ENCODE measurements at places on chromosomes 3 and 15.

- peak; percentile 91 for DNase-seq
Observed at GRCh38 chr3:179322286-179323196, at the start of gene ZNF639. TSS of gene ZNF639 (plus strand) at chr3:179323031. CDS start at chr3:179328294, 5,263 bp downstream.

GRCh38 chr15:48121849-48122248, 1.1 kb downstream of the SLC24A5 start:
- no peak for DNase-seq

GRCh38 chr3:118742760-118743159, 291.9 kb downstream of the IGSF11 start:
- no peak for DNase-seq

DNA sequence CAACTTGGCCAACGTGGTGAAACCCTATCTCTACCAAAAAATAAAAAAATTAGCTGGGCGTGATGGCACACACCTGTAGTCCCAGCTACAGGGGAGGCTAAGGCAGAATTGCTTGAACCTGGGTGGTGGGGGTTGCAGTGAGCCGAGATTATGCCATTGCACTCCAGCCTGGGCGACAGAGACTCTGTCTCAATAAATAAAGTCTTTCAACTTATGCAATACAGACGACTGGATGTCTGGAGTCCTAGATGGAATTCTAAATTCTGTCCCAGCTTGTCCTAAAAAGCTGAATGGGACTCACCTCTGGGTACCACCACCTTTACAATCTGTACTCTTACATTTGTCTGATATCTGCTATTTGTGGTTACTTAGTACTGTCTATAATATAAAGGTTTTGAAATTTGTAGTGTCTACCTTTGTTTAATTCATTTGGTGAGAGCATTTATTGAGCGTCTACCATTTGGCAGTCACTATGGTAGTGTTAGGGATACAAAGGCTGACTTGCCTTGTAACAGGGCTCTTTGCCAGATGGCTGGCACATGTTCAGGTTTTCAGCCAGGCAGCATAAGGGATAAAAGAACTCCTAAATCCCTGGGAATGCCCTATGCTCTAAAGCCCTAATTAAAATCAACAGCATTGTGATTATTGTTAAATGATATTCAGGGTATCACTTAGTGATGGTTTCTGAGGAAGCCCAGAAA, 7.2 kb upstream of the ZNF609 start:
- DNase-seq = peak; percentile 68

DNA sequence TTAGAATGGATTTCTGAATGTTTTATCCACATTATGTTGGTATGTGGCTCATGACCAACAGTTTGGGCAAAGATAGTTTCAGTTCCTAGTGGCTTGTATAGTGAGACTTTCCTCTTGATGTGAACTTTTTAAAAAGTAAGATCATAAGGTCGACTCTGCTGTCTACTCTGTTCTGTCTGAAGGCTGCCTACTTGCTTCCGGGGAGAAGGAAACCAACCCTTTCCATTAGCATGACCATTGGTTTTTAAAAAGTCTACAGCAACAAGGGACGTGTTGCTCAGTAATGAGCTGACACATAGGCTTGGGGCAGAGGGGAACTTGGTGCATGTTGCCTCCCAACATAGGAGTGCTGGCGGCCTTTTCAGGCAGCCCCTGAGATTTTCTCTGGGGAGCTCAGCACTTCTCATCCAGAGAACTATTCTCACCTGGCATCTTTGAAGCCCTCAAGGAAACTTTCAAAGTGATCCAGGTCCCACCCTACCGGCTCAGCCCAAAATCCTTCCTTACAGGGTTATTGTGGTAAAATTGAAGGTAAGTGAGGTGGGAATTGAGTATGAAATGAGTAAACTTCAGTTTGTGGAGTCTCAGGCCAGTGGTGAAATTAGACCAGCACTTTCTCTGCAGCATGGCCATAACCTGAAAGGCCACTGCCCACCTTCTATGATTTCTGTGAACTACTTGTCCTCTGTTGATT, 30.6 kb downstream of the PSMD6 start:
- DNase-seq = no peak

- peak; percentile 24 for DNase-seq
Observed at GRCh38 chr3:154132777-154133375, 11.7 kb downstream of the ARHGEF26 start.

DNA sequence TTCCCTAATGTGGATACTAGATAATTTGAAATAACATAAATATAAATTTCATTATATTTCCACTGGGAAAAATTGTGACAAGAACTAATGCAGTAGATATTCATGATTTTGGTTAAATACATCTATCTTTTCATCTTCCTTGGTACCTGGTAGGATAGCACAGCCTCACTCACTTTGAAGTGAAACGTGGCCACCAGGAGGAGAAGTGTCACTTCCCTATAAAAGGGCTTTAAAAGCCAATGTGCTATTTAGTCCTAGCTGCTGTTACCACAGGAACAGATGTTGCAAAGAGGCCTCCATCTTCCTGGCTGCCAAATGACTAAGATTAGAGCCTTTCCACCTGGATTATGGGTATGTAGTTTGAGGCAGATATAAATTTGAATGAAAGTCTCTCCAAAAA, 140.0 kb downstream of the PLOD2 start:
- no peak for DNase-seq

- no peak for DNase-seq
Observed at GRCh38 chr15:46543626-46544025, 908.8 kb downstream of the SQOR start.

DNA sequence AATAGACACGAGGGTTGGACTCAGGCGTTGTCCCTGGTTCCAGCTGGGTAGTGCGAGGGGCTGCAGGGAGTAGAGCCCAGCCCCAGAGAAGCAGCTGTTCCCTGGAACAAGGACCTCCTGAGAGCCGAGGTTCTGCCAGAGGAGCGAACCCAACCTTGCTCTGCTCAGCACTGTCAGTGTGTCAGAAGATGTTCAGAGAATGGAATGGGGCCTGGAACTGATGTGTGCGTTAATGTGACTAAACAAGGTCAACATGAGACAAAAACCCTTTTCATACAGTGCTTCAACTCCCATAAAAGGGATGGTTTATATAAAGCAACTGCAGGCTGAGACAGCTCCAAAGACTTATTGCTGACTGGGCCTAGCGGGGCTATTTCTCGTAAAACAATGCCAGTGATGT, 35.5 kb upstream of the HACD2 start:
- no peak for DNase-seq

- DNase-seq = peak; percentile 38
Observed at GRCh38 chr3:160921020-160921635, 165.1 kb downstream of the PPM1L start.

- no peak for DNase-seq
Observed at GRCh38 chr3:55505776-55506175, 18.7 kb upstream of the WNT5A start.

- DNase-seq = no peak
Observed at GRCh38 chr3:50303013-50303815, at the start of gene HYAL1. TSS of gene HYAL1 (minus strand) at chr3:50303574. CDS start at chr3:50302956, 618 bp downstream.

GRCh38 chr15:41096178-41096577, 19.9 kb downstream of the INO80 start:
- no peak for DNase-seq

DNA sequence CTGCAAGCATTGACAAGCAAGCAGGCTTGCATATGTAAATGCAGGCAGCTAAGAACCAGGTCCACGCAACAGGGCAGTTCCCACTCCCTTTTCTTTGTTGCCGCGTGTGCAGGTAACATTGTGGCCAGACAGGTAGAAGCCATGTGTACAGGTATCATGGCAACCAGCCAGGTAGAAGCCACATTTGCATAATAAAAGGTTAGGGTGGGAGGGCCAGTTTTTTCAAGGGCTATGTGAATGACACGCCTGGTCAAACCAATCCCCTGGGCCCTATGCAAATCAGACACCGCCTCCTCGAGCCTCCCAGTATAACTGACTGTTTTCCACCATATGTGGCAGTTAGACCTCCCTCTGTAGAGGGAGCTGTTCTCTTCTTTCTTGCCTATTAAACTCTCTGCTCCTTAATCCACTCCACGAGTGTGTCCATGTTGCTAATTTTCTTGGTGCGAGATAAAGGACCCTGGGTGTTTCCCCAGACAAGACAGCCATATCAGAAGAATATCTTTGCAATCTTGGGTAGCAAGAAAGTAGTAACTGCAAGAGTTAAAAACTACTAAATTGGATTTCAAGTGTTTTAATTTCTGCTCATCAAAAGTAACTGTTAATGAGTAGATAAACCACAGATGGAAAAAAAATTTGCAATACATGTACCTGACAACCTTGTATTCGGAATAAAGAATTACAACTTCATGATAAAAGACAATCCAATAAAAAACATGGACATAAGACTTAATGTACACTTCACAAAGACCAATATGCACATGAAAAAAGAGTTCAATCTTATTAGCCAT, 21.8 kb downstream of the PCOLCE2 start:
- DNase-seq = peak; percentile 93

GRCh38 chr3:23697416-23697815, 108.3 kb upstream of the UBE2E1 start:
- DNase-seq = no peak

- no peak for DNase-seq
Observed at GRCh38 chr15:98705070-98705469, 56.7 kb downstream of the IGF1R start.

GRCh38 chr15:23035964-23036566, 3.3 kb downstream of the TUBGCP5 start:
- DNase-seq = peak; percentile 45

- peak; percentile 89 for DNase-seq
Observed at GRCh38 chr3:194205675-194206133, 69.8 kb downstream of the HES1 start.

GRCh38 chr15:42444415-42445063, 46.4 kb downstream of the ZNF106 start:
- DNase-seq = no peak

- no peak for DNase-seq
Observed at GRCh38 chr15:35305946-35306345, 220.9 kb upstream of the NANOGP8 start.

- DNase-seq = no peak
Observed at GRCh38 chr3:166071831-166072230, 234.6 kb upstream of the BCHE start.

- DNase-seq = no peak
Observed at GRCh38 chr3:190266913-190267290, 55.3 kb downstream of the CLDN1 start.

DNA sequence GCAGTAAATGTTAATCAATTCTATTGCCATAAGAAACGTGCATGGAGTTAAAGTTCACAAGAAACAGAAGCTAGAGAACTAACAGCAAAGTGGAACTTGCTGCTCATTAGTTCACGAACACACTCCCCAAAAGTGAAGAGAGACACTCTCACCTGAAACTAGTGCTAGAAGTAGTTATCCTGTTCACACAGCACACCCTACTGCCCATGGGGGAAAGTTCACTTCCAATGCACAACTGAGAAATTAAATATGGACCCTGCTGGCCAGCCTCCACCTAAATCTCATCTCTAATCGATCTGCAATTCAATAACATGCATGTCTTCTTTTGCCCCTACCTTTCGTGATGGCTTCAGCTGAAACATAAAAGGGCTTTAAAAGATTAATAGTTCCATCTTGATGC, 39.4 kb upstream of the FRMD4B start:
- no peak for DNase-seq

GRCh38 chr3:44252332-44252959, 10.8 kb downstream of the TOPAZ1 start:
- DNase-seq = peak; percentile 4

DNA sequence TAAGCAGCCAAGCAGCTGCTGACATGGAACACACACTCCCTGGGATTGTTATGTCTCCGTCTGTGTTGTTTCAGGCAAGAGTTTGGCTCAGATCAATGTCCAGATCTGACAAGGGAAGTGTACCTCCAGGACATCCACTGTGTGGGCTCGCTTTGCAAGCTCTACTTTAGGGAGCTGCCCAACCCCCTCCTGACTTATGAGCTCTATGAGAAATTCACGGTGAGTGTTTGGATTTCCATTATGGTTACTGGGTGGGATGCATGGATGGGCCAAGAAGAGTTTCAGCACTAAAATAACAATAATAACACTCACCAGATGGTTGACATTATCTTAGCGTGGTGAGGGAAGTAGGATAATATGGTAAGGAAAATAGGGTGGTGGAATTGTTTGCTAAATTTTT, 74.1 kb downstream of the ARHGAP31 start:
- DNase-seq = no peak

- DNase-seq = no peak
Observed at GRCh38 chr3:78729946-78730345, 1037.9 kb downstream of the ROBO1 start.

DNA sequence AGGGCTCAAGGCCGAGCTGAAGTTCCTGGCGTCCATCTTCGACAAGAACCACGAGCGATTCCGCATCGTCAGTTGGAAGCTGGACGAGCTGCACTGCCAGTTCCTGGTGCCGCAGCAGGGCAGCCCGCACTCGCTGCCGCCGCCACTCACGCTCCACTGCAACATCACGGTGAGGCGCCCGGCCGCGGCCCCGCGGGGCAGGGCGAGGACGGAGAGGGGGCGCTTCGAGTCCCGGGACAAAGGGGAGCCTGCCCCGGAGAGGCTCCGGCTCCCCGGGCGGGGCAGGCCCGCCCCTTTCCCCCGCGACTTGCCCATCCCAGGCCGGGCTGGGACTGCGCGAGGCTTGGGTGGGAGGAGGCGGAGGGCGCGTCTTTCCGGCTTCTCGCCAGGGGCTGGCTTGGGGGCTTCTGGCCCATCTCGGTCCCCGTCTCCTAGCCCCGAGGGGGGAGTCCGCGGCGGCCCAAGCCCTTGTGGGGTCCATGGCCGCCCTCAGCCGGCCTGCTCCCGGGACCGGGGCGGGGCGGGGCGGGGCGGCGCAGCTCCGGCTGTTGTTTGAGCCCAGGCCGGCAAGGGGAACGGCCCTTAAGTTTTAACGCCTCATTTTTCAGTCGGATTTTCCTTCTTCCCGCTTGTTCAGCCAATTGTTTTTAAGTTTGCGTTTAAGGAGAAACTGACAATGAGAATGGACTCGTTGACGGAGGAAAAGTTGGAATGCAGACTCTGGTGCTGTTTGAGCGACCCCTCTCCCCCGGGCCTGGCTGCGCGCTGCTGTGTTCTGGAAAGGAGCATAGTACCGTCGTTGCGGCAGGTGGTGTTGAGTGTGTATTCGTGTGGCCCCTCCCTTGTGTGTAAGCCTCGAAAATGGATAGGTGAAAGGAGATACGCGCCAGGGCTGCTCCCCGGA, 683 bp downstream of the UBE2Q2 start:
- DNase-seq = peak; percentile 13

DNA sequence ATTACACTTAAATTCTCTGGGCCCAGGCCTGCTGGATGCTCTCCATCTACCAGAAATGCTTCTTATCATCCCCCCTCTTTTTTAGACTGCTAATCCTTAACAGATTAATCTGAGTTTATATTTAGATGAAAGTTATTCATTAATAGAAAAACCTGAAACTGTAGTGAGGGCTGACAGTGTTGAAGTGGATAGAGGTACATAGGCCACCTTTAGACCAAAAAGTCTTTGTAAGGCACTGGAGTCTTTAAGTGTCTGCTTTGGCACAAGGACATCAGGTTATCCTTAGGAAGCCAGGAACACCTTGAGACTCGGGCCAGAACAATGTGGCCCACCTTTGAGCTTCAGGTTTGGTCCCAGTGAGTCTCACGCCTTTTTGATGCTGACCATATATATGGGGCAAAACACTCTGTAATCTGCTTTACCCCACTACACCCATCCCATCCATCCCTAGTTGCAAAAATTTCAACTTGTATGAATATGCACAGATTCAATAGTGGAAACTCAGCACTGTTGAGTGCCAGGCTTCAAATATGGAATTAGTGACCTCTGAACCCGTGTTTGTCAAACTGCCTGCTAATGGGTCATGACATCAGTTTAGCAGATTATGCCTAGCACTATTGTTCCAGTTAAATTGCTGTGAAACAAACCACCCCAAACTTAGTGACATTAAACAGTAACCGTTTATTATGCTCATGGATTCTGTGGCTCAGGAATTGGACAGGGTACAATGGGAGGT, 44.0 kb downstream of the PDE8A start:
- DNase-seq = no peak

GRCh38 chr3:161560008-161560637, 63.5 kb downstream of the OTOL1 start:
- peak; percentile 80 for DNase-seq

- no peak for DNase-seq
Observed at GRCh38 chr15:83118968-83119367, 11.5 kb downstream of the TM6SF1 start.

Measured in COR-L47 (cell line).